Stimulated activated CD4-positive, alpha-beta T cell treated with anti-CD3 and anti-CD28 coated beads, Interleukin-2, amount 100 ng/mL, for 24 hours (primary cell): ENCODE measurements at places on chromosomes 2 and 18.

DNA sequence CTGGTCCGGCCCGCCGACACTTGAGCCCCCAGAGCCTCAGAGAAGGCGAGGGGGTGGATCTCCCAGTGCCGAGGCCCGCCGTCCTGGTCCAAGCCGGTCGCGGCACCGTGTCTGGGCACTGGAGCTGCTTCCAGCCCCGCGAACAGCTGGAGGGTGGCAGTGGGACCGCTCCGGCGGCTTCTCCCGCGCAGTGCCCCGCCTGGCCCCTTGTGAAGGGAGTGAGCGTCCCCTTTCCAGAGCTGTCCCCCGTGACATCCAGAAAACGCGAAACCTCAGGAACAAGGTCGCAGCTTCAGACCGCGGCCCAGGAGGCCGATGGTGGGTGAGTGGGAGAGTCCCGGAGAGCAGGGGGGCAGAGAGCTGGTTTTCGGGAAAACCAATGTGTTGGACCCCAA is 579 bp upstream of the EMX1 start:
- no peak for DNase-seq

DNA sequence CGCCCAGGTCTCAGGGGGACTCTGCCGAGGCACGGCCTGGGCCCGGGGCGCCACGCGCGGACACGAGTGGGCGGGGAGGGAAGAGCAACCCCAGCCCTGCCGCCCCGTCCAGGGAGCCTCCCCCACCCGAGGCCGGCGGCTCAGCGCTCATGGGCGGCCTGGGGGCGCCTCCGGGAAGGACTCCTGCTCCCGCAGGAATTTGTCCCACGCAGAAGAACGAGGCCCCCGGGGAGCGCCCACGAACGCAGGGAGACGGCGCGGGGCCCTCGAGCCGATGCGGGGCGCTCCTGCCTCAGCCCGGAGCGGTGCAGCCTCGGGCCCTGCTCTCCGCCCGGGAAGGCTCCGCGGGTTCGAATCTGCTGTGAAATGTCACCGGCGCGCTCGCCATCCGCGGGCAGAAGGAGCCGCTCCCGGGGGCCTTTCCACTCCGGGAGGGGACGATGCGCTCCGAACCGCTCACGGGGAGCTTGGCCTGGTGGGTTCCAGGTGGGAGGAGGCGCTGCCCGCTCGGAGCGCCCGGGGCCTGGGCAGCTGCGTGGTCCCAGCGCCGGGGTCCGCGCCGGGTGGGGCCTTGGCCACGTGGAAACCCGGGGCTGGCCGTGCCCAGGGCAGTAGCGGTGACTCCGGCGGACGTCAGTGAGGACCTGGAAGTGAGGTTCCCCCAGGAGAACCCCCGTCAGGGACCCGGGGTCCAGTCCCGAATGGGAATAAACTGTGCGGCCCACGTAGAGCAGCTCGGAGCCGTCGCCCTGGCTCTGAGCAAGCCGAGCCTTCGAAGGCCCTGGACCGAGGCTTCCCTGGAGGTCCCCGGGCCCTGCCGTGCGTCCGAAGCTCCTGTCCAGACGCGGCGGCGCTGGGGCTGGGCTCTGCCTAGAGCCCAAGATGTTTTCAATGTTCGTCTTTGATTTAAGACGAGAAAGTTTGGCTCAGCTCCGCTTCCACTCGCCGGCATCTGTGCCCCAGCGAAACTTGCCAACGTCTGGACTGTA is 41.4 kb upstream of the CTDP1 start:
- no peak for DNase-seq

DNA sequence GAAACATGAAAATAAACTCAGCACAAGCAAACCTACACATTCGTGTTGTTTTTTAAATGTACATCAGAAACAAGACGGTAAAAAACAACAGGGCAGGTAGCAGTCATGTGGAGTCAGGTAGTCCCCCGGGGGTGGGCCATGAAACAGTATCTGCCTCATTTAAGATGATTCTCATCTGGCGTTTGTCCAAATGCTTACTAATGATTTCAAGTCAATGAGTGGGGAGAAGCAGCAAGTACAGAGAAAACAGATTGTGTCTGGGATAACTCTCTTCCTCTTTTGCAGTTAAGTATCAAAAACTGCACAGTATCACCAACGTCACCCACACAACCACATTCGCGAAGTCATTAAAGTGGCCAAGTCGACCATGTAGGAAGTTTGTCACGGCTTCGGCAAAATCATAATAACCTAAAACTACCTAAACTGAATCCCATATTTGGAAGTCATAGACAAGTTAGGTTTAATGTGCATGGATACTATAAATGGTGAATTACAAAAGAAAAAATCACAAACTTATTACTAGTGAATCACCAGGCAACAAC is 1.3 kb downstream of the LAPTM4A start:
- peak; percentile 34 for DNase-seq

- no peak for DNase-seq
Measured at GRCh38 chr2:9738062-9738461, 105.2 kb upstream of the TAF1B start.

DNA sequence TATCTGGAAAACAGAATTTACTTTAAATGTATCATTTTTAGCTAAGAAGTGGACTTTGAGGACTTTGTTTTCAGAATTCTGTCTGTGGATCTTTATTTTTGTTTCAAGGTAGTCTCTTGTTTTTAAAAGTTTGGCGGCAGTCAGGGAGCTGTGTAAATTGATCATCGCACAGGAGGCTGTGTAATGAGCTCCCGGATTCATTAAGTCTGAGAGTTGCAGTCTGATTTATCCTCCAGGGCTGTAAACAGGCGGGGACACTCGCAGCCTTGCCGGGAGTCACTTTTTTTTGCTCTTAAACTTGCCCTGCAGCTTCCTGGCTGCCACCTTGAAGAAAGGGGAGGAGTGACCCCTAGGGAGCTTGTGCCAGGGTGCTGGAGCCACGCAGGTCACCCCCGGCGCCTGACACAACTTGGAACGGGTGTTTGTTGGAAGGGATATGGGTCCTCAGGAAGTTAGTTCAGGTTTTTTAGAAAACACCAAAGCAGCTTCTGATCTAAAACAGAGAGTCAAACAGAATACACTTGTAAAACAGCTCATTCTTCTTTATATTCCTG is 76.2 kb downstream of the DCDC2C start:
- no peak for DNase-seq

DNA sequence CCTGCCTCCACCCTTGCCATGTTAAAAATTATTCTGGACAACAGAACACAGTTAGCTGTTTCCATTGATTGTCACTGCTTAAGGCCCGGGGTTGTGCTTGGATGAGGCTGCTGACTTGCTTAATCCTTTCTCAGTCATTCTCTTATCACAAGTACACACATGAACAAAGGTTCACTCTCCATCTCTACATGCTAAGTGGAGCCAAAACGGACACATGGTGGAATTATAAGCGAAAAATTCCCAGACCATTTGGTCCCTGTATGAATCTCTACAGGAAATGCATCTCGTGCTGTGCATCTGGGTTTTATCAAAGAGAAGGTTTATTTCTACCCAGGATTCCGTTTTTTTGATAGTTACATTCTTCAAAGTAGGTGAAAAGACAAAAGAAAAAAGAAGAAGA is 177.5 kb upstream of the ETAA1 start:
- no peak for DNase-seq

- DNase-seq: no peak
Measured at GRCh38 chr2:23761638-23762037, 165.3 kb downstream of the ATAD2B start.

GRCh38 chr2:152062125-152063091 is 36.4 kb downstream of the CACNB4 start:
- DNase-seq: no peak

DNA sequence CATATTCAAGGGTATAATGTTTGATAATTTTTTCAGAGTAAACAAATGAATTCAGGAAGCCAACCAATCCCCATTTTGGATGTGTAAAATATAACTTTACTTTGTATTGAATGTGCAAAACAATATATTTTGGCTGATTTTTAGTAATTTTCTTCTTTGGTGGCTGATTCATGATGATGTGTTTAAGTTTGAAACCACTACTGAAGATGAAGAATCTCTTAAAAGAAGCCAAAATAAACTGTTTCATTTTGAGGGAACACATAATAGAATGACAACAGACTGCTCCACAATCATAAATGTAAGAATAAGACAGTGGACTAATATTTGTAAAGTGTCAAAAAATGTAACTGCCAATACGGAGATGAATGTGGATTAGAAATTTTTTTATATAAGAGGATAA is 52.5 kb upstream of the TRIM43 start:
- no peak for DNase-seq

DNA sequence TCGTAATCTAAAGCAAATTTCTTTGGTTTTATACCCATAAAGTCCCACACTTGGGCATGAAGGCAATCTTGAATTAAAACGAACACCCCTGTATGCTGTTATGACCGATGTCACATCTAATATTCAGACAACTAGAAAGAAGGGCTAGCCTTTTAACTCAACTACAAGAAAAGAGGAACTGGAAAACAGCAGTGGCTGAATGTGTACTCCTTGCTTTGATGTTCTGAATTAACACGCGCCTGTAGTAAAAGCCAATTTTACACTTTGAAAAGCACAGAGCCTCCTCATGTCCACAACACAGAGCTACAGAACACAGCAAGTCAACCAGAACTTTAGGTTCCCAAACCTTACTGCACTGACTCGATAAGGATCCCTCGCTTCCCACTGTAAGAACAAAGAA is 147.6 kb downstream of the HDAC4 start:
- DNase-seq: no peak

DNA sequence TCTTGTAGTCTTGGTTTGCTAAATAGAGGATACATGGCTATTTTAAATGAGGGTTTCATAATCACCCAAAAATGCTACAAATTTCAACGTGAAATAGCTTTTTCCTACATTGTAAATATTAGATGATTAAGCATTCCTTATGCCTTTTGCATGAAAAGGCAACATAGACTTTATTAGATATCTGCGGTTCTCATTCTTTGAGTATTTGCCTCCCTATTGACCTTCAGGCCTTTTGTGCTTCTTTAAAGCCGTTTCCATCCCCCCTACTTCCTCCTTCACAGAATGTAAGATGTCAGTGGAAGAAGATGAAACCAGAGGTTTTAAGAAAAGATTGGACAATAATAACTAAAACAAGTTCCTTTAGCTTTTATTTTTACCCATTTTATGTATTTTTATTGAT is 144.1 kb downstream of the UBE2E3 start:
- no peak for DNase-seq

GRCh38 chr2:12498704-12499103 is 218.0 kb upstream of the TRIB2 start:
- no peak for DNase-seq

- no peak for DNase-seq
Measured at GRCh38 chr18:51666763-51667191, 469.3 kb upstream of the MEX3C start.

DNA sequence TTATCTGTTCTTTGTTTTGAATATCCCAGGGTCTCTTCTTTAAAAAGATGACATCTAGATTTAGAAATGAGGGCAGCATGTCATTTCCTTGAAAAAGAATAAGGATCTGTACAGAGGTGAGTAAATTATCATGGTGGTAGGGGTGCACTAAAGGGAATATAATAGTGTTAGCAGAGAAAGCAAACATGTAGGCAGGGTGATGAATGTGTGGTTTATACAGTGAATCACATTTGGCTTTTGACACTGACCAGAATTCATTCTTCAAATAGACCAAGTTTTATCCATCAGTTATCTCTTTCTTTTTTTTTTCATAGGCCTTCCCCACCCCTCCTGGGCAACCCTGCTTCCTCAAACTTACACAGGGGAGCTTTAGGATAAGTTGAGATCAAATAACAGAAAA is 184.5 kb upstream of the LRP1B start:
- DNase-seq: no peak

- no peak for DNase-seq
Measured at GRCh38 chr2:8103085-8103708, 578.7 kb upstream of the ID2 start.

- DNase-seq: peak; percentile 50
Measured at GRCh38 chr18:59056706-59057492, 82.8 kb upstream of the SEC11C start.

DNA sequence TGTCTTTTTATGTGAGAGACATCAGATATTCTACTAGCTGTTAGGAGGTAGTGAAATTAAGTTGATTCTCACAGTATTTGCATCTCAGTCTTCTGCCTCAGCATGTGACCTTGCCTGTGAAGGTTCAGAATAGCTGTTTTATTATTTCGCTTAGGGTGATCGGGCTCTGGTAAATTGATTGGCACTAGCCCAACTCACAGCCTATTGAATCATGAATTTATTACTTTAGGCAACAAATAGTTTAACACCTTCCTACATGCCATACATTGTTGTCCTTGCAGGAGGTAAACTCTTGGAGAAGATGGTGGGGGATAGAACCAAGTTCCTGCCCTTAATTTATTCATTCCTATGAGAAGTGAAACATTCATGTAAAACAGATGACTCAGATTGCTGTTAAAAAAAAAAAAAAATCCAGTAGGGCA is 101.9 kb downstream of the GPD2 start:
- no peak for DNase-seq

GRCh38 chr2:198044777-198045176 is 240.4 kb downstream of the PLCL1 start:
- no peak for DNase-seq

GRCh38 chr2:231928901-231929725 is 2.9 kb upstream of the NPPC start:
- DNase-seq: no peak

- DNase-seq: peak; percentile 68
Measured at GRCh38 chr2:240586919-240587800, 626 bp downstream of the CAPN10 start.

- DNase-seq: no peak
Measured at GRCh38 chr2:222518570-222519381, 94.4 kb downstream of the SGPP2 start.

GRCh38 chr2:193963472-193964119 is 1693.4 kb upstream of the SLC39A10 start:
- DNase-seq: no peak

- DNase-seq: no peak
Measured at GRCh38 chr2:102342888-102343287, 12.7 kb upstream of the IL18R1 start.

GRCh38 chr2:120546048-120546864 is 189.4 kb upstream of the GLI2 start:
- no peak for DNase-seq

- DNase-seq: no peak
Measured at GRCh38 chr2:15894481-15895144, 45.7 kb upstream of the MYCN start.

- DNase-seq: no peak
Measured at GRCh38 chr2:228549441-228550007, 368.0 kb upstream of the SPHKAP start.

DNA sequence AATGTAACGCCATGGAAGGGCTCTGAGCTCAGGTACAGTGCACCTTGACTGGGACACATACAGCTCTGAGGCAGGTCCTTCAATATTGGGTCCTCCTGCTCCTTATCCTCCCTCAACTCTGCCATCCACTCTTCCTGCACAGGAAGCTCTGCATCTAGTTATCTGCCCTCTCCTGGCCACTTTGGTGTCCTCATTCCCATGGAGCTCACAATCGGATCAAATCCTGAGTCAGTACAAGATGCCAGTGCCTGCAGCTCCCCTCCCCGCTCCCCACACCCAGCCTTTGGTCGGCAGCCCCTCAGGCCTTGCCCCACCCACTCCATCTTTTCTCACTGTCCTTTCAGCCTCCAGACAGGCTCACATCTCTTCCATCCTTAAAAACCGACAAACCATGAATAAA is 58.0 kb downstream of the LRRFIP1 start:
- DNase-seq: no peak

- no peak for DNase-seq
Measured at GRCh38 chr18:59357928-59358327, 1.1 kb downstream of the LMAN1 start.

GRCh38 chr2:2642906-2643890 is 312.1 kb upstream of the MYT1L start:
- DNase-seq: no peak
